ENCODE measurements at places on chromosomes 5 and 9.
A peak's percentile ranks its signal among the peaks of the same experiment; 100 is the strongest.

DNA sequence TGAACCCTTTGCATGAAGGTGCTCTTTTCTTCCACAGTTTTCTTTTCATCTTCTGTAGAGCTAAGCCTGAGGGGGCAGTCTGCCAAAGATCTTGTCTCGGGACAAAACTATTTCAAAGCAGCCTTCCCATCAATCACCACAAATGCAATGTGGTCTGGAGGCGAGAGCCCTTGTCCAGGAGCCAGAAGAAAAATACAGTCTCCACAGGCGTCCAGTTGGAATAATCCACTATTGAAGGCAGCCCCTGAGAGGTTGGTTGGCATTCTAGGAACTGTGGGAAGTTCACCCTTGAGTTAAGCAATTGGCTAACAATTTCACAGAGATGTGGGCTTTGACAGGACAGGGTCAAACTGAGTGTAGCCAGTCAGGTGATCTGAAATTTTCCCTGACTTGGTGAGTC, 72.0 kb downstream of the SEMA6A start:
- DNase-seq: peak; percentile 78

- DNase-seq: no peak
Observed at GRCh38 chr9:35697486-35697885, 7.8 kb upstream of the TPM2 start.

DNA sequence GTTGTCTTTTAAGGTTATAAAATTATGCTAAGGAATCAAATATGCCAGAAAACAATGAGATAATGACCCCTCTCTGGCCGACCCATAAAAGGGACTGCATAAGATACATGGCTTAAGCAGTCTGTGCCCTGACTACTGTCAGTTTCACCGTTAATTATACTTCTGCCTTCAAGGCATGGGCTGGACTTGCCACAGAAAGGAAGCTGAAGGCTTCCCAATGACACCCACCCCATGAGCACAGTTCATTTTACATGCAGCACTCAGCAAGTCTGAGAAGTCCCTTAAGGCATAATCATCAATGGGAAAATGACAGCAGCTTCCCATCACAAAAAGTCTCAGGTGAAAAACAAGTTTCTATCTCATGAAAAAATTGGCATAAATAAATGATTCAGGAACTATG, 175.6 kb downstream of the GLIS3 start:
- peak; percentile 24 for DNase-seq

- DNase-seq: no peak
Observed at GRCh38 chr5:5271786-5272321, 131.7 kb downstream of the ADAMTS16 start.

- DNase-seq: no peak
Observed at GRCh38 chr5:134769206-134769605, 10.6 kb downstream of the DDX46 start.

DNA sequence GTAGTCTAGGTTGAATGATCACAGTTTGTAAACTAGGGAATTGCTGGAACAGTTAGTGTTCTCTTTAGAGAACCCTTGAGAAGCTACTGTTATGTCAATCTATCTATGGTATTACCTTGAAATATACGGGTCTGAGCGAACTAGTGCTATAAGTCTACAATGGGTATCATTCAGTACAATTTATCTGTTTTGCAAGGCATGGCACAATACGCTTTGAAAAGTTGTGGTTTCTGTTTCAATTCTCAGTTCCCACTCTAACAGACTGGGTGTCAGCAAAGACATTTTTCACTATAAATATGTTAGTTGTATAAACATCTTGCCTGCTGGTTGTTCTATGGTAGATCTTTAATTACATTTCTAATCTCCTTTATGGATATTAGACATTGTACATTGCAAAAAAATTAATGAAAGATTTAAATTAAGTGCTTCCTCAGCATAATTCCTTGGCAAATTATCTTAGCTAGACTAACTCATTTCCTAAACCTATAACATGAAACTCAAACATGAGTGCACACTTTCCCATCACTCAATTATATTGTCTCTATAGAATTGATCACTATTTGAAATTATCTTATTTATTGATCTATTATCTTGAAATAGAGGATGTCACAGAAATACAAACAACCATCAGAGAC, 24.9 kb upstream of the SLCO6A1 start:
- no peak for DNase-seq

- DNase-seq: no peak
Observed at GRCh38 chr5:10303699-10304170, 4.0 kb downstream of the CMBL start.

DNA sequence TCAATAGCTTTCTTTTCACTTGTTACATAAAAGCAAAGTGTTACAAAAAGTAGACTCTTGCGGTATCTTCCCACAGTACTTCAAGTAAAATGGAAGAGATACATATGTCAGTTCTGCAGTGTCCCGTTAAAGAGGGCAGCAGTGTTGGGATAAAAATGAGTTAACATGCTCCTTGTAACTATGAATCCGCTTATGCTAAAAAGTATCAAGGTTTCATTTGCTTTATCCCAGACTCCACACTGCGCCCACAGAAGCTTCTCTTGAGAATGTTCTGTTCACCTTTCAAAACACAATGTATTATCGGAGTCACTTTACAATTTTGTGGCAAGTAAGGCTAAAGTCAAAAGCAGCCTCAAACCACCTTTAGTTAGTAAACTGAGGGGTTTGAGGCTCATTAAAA, 790 bp downstream of the PTAR1 start:
- DNase-seq: no peak

- no peak for DNase-seq
Observed at GRCh38 chr9:115943431-115944165, 210.0 kb upstream of the PAPPA start.

GRCh38 chr9:86093788-86094555, 5.4 kb downstream of the GOLM1 start:
- DNase-seq: peak; percentile 67

DNA sequence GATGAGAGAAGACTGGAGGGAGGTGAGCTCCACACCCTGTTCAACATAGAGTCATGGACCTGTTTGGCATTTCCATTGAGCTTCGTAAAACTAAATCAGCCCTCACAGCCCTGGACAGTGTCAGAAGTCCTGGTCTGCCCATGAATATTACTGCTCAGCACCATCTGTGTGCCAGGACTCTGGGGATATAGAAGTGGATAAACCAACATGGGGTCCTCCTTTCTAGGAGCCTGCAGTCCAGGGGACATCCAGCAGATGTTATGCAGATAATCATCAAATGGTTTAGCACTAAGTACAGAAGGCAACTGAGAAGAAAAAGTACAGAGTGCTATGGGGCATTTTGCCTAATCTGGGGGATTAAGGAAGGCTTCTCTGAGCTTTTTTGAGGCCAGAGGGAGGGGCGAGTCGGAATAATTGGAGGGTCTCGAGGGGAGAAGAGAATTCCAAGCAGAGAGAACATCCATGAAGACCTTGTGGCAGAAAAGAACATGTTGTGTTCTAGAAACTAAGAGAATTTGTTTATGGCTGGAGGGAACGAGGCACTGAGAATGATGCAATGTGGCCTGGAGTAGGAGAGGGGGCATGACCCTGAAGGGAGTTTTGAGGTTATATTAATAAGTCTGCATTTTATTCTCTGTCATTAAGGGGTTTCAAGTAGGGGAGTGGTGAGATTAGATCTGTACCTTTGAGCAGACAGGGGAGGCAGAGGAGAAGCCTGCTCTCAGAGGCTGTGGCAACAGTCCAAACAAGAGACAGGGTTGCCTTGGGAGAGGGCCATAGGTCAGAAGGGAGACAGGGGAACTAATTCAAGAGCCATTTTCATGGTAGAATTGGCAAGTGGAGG, 63.5 kb upstream of the SLC2A8 start:
- DNase-seq: no peak

GRCh38 chr9:30534896-30535295, 1849.5 kb upstream of the ACO1 start:
- DNase-seq: no peak

- peak; percentile 18 for DNase-seq
Observed at GRCh38 chr5:57316798-57317327, 143.0 kb downstream of the GPBP1 start.

GRCh38 chr5:140049205-140049604, 6.1 kb upstream of the NRG2 start:
- no peak for DNase-seq

DNA sequence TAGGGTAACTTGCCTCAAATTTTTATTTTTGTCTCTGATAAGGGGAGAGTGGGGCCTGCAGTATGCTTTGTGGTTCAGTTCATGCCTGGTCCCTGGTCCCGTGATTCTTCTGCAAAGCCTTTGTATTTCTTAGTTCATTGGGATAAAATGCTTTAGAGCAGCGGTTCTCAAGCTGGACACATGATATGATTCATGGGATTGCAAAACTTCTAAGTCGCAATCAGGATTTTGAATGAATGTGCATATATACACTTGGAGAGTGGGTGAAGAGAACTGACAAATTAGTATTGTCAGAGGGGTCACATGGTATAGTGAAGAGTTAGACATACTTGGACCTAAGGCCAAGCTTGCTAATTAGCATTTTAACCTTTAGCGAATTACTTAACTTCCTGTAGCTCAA, 265.4 kb upstream of the KLF9 start:
- DNase-seq: no peak

DNA sequence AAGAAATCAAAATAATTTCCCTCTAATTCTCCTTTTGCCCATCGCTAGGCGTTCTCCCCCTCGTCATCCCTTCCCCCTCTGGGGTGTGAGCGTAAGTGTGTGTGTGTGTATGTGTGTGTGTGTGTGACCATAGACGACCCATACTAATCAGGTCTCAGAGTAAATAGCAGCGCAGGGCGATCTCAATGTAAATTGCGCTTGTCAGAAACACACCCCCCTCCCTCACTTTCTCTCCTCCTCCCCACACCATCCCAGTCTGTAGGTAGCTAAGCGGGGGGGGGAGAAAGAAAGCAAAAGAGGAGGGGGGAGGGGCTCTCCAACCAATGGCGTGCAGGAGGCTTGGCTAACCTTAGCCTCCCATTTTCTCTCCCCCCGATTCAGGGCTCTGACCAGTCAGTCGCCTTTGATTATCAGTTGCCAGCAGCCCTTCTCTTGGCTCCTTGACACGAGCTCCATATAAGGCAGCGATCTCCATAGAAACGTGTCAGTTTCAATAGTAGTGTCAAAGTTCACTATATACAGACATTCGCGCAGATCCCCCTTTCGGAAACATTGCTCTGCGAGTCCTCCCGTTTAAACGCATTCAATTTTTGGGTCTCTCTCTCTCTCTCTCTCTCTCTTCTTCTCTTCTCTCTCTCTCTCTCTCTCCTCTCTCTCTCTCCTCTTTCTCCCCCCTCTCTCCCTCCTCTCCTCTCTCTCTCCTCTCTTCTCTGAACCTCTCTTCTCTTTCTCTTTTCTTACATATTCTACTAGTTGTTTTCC, at the start of gene NR2F1:
Gene NR2F1 (plus strand): TSS at position 546 of the 762 bp plus-strand sequence. CDS start 1,802 bp downstream, outside the sequence.
- DNase-seq: peak; percentile 90

- no peak for DNase-seq
Observed at GRCh38 chr5:143033535-143034250, 263.5 kb downstream of the ARHGAP26 start.

GRCh38 chr5:176870110-176870591, 29.0 kb downstream of the HK3 start:
- DNase-seq: peak; percentile 85

GRCh38 chr9:135127718-135128670, 40.5 kb downstream of the OLFM1 start:
- peak; percentile 95 for DNase-seq

DNA sequence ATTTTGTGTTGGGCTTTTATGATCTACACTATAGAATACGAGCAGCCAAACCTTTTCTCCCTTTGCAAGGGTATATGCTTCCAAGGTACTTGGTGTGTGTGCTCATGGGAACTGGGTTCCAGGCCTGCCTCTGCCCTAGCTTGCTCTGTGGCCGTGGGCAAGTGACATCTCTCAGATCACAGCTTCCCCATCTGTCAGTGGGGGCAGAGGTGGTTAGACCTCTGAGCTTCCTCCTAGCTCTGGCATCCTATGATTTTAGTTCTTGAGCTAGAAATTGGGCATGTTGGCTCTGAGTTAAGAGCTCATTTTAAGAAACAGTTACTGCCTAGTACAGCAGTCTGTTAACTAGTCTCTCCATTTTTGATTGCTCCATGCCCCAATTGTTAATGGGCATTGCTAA, 12.5 kb upstream of the CCNJL start:
- no peak for DNase-seq

- no peak for DNase-seq
Observed at GRCh38 chr5:78334811-78335210, 25.6 kb upstream of the SCAMP1 start.

DNA sequence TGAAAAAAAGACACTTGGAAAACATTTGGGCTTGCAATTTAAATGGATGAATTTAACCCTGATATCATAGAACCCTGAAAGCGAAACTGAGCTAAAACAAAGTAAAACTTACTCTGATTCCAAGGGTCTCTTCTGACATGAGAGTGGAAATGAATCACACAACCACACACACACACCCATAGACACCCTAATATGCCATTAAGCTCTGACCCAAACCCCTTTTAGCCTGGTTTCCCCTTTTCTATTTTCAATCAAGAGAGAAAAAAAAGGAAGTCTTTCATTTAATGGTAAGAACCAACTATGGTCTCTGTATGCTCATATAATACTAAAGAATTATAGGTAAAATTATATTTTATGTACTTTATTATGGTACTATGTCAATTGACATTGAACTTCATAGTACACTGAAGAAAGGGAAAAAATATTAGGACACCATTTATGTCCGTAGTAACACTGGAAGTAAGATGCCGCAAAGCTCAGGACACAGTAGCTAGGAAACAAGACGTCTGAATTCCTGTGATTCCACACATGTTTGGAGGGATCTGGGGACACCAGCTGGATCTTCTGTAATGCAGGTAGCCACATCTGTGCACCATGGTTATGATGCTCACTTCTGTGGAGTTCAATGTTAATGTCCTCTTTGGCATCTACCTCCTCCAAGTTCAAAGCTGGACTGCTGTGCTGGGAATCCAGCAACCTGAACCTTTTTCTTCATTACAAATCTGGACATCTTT, 95.8 kb downstream of the PCSK1 start:
- DNase-seq: no peak

DNA sequence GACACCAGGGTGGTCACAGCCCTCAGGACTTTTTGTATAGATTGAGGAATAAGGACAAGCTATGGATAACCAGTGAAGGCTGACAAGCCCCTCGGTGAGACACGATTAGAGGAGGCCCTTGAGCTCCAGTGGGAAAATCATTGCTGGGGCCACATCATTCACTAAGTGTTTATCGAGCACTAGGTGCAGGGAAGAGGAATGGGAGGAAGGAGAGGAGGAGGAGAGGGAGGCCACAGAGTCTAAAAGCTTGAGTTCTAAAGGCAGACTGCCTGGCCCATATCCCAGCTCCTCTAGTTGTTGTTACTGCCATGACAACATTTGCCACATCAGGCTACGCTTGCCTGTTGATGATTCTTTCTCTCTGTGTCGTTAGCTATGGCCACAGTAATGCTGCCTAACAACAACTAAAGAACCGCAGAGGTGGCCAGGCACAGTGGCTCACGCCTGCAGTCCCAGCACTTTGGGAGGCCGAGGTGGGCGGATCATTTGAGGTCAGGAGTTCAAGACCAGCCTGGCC, 37.6 kb downstream of the NKX2-5 start:
- no peak for DNase-seq

GRCh38 chr5:115342590-115343377, 46.3 kb upstream of the CCDC112 start:
- DNase-seq: no peak

- no peak for DNase-seq
Observed at GRCh38 chr9:2413160-2413805, 208.3 kb upstream of the VLDLR start.

- DNase-seq: peak; percentile 67
Observed at GRCh38 chr9:96006296-96006879, 130.9 kb downstream of the ERCC6L2 start.

GRCh38 chr5:112323166-112323565, 95.9 kb downstream of the EPB41L4A start:
- DNase-seq: no peak
